ENCODE measurements at places on chromosomes 7 and 10.
A peak's percentile ranks its signal among the peaks of the same experiment; 100 is the strongest.

DNA sequence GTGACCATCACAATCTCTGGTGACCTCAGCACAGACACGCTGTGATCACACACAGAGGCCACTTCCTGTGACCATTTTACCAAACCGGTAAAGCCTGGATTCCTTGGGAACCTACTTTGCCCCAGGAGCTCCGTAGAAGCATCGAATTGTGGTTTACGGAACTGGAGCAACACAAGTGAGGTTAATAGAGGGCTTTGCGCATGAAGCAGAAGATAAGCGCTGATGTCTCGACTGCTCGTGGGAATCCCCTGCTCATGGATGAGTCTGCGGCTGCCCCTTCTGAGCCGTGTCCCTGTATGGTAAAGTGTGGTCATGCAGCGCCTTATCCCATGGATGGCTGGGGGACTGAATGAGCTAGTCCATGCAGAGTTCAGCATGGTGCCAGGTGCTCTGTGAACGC lies 53.6 kb downstream of the VIPR2 start:
- no peak for DNase-seq

GRCh38 chr10:93495654-93496321 lies 624 bp upstream of the CEP55 start:
- DNase-seq, result peak; percentile 71

DNA sequence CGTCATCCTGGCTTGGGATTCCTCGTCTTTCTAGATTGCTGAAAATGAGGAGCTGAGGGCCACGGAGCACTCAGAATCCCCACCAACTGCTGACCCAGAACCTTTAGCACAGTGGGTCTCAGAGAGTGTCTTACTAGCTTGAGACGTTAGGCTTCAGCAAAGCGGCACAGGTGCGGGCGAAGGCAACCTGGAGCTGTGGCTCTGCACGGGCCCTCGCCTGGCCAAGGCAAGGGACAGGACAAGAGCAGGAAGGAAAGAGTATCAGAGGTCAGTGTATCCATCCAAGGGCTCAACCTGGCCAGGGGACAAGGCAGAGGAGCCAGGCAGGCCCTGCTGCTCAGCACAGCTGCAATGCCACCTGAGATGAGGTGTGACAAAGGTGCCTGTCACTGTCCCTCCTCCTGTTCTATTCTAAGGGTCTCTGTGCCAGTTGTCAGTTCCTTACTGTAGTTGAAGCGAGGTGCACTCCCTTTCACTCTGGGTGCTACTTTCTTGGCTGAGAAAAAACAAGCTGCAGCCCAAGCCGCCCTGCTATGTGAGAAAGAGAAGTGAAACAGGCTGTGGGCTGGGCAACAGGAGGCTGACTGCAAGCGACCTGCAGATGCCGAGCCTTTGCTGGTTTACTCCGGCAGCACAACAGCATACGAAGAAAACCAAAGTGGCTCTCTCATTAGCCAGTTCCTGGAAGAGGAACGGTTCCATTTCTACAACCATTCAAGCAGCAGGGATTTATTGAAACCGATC lies 33.3 kb upstream of the KDM7A start:
- DNase-seq, result no peak

DNA sequence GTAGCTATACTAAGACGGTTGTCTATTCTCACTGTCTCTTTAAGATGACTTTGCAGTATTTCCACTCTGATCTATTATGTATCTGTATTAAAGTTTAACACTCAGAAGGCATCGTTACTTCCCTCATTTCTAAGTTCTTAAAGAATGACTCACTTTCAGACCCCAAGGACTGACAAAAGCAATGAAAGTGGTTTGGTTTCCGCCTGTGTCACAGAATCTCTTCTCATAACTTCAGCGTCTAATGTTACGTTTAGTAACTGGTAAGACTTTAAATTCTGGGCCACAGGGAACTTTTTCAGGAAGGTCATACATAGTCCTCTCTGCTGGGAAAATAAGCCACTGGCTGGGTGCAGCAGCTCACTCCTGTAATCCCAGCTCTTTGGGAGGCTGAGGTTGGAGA lies 892.0 kb upstream of the AUTS2 start:
- no peak for DNase-seq

DNA sequence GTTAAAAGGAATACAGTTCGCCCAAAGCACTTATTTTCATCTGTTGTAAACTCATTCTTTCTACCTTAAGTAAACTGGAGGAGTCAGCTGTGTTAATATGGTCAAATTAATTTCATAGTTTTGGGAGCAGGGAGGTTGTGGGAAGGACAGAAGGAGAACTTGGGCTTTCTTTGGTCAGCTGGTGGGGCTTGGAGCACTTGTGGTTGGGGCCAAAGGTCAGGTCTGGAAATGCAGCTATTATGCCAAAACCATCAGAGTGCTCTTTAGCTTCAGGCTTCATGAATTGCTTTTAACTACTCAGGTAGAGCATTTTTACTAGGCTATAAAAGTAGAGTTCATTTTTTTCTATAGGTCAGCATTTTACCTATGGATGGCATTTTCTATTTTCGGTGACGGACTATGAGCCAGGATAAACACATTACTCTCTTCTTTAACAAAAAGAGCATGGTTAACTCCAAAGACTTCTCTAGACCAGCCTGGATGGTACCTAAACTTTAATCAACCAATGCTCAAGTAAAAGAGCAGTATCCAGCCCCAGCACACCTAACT lies 30.0 kb downstream of the STEAP4 start:
- DNase-seq, result peak; percentile 30

All from LoVo (cell line).